ENCODE measurements at places on chromosomes 3 and 15. TPM values are rescaled to one million over a fixed set of nuclear protein-coding genes. Genes with fewer than 3 reads are reported as not detected.

DNA sequence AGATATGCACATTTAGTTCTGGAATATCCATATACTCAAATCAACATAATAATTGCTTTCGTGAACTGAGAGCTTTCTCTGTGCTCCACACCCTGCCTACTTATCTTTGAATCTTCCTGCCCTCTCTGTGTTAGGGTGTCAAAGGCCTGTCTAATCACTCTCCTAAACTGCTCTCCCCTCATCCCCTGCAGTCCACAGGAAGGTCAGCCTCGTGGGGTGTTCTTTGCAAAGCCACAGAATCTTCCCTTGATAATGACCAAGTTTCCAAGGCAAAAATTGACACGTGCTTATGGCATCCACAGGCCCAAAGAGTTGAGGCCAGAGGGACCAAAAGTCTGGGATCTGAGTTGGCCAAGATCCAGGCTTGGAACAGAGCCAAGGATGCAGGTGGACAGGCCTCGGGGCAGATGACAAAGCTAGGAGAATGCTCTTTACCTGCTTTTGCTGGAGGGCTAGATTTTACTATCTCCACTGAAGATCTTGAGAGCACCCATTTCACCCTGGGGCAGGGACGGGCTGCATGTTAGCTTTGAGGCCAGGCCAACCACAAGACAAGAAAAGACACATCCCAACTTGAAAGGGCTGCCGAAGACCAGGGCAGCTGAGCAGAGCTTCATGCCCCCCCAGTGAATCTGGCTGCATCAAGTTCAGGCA is 20.4 kb downstream of the BHLHE40 start:
- DNase-seq = no peak

- DNase-seq = no peak
These were observed 80.1 kb downstream of the SRGAP3 start for GRCh38 chr3:9169326-9169725.

GRCh38 chr15:77454951-77455350 is 34.3 kb downstream of the HMG20A start:
- no peak for DNase-seq

GRCh38 chr3:188185717-188186251 is 31.8 kb downstream of the LPP start:
- no peak for DNase-seq

DNA sequence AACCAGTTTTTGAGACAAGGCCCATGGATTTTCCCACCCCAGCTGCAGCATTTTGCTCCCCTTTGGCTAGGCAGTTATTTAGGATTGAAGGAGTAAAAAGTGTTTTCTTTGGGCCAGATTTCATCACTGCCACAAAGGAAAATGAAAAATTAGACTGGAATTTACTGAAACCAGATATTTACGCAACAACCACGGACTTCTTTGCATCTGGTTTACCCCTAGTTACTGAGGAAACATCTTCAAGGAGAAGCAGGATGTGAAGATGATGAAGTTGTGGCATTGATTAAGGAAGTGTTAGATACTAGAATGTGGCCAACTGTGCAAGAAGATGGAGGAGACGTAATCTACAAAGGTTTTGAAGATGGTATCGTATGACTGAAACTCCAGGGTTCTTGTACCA is 165.2 kb upstream of the MYRIP start:
- no peak for DNase-seq

- DNase-seq = no peak
These were observed 73.5 kb upstream of the SCN5A start for GRCh38 chr3:38722781-38723568.

DNA sequence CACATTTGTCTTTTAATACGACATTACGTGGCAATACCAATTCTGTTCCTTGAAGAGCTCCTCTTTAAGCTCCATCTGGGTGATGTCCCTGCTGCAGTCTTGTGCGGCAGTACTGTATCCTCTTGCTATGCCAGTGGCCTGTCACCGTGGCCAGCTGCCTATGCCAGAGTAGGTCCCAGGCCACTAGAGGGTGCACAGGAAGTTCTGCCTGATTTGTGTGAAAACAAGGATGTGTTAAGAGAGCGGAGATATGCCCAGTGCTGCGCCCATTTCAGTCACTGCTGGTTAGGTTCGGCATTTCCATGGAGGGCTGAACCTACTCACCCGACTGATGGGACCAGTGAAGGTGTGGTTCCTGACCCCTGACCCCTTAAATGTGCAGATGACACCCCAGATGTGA is 25.2 kb downstream of the NIPA1 start:
- no peak for DNase-seq

DNA sequence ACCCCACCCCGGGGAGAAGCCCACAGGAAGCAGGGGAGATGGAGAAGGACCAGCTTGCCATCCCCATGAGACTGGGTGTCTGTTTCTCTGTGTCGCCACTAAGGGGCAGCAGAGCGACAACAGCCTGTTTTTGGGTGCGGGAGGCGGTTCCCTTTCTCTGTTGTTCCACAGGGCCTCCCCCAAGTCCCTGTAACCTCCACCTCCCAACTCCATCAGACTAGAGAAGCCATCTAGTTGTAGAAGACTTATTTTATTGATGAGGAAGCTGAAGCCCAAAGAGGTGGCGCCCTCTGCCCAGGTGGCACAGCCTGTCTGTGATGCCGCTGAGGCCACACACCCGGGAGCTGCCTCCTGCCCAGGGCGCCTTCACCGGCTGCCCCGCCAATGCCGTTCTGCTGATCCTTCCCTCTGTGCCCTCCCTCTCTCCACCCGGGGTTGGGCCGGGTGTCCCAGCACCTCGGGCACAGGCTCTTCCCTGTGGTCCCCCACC is 3.9 kb upstream of the CCDC9B start:
- peak; percentile 61 for DNase-seq

FAIM gene
- total RNA-seq = 2.8 TPM

PTH1R gene
- total RNA-seq = 3.1 TPM

CYP1A2 gene
- total RNA-seq = not detected
